ENCODE measurements at places on chromosomes 2 and 18.

- no peak for DNase-seq
These were observed 310.4 kb downstream of the LRRTM1 start for GRCh38 chr2:79994161-79994560.

DNA sequence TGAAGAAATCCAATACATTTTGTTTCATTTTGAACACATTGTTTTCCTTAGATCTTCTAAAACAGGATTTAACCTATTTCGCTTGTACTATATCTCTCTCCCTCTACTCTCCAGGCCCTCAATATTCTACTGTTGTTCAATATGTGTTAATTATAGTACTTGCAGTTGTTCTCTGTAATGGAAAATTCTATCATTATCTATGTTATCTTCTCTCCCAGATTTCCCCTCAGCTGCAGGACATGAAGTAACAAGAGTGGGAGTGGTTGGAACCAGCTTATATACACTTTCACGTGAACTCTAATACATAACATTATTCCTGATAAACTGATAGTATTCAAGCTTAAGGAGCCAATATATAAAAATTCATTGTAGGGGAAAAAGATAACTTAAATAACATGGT, 7.0 kb upstream of the STRN start:
- DNase-seq, result no peak

- no peak for DNase-seq
These were observed 1.5 kb upstream of the NR4A2 start for GRCh38 chr2:156333951-156334495.

DNA sequence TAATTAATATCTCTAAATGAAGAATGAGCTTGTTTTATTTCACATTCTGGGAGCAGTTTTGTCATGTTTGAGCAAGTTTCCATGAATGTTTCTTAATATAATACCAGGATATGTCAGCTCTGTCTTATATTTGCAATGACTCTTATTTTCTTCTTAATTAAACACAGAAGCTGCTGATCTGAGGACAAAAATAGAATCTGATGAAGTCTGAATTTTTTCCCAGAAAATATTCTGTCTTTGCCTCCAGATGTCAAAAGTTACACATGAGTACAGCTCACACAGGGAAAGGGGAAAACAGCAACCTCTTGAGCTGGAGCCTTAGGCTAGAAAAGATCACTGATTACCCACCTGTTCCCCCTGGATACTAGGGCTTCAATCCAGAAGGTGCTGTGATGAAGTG, 606.6 kb upstream of the SYT4 start:
- no peak for DNase-seq

DNA sequence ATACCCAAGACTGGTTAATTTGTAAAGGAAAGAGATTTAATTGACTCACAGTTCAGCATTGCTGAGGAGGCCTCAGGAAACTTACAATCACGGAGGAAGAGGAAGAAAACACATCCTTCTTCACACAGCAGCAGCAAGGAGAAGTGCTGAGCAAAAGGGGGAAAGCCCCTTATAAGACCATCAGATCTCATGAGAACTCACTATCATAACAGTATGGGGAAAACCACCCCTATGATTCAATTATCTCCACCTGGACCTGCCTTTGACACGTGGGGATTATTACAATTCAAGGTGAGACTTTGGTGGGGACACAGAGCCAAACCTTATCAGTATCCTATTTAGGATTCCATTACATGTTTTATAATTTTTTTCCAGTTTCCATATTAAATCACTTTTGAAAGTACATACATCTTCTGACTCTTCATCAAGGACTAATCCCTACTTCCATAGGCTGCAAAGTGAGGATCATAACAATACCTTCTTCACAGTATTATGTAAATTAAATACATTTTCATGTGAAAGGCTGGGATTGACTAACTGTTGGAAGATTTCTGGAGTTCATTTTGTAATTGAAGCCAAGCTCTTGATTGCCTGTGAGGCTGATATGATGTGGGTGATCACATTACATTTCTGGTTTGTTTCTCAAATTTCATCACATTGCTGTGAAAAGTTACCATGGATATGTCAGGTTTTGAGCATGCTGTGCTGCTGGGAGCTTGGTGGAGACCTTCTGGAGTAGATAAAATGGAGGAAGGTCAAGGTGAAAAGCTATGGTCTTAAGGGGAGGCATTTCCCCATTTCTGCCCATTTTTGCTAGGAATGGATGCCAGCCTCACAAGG, 31.7 kb upstream of the CERS6 start:
- no peak for DNase-seq

- DNase-seq, result no peak
These were observed 132.0 kb downstream of the INHBB start for GRCh38 chr2:120477831-120478481.

- DNase-seq, result no peak
These were observed 2.1 kb upstream of the RFTN2 start for GRCh38 chr2:197677483-197677882.

GRCh38 chr2:71843391-71843850, 304.2 kb downstream of the CYP26B1 start:
- no peak for DNase-seq

DNA sequence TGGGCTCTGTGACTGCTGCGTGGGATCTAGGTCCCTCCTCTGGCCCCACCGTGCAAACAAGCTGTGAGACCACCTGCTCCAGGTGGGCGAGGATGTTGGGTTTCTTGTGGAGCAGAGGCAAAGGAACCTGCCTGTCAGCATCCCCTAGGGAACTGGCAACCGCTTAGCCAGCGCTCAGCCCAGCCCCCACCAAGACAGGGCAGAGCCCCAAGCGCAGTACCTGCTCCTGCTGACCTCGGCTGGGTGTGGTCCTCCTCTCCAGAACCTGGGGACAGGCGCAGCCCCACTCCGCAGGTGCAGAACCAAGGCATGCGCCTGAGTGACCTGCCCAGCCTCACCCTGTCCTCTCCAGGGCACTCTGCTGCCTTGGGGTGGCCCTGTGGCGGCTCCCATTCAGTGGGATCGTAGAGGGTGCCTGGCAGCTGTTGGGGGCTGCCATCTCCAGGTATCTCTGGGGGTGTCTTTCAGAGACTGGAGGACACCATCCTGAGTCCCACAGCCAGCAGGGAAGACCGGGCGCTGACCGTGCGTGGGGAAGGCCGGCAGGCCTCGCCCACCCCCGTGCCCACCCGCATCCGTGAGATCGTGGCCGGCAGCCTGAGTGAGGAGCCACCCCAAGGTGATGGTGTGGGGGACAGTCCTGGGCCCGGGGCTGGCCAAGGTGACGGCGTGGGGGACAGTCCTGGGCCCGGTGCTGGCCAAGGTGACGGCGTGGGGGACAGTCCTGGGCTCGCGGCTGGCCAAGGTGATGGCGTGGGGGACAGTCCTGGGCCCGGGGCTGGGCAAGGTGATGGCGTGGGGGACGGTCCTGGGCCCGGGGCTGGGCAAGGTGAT, 12.3 kb downstream of the CROCC2 start:
- DNase-seq, result no peak

DNA sequence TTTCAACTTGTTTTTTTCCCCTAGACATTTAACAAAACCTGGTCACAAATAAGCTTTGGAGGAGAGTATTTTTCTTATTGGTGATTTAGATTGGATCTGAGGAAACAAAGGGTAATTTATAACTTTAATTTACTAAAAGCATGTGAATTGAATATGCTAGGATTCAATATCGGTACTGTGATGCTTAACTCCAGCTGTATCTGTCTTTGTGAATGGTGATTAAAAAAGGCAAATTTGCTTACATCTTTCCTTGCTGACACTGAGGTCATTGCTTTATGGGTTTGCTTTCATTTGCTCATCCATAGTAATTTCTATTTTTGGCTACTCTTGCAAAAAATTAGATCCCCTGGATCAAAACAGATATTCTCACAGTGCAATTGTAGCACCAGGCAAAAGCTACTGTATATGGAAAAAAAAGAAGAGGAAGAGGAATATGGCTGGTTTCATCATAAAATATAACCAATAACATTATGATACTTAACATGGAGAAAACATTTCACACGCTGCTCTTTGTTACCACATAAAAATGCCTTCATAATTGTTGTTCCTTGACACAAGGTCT, 832.0 kb upstream of the ZEB2 start:
- no peak for DNase-seq

DNA sequence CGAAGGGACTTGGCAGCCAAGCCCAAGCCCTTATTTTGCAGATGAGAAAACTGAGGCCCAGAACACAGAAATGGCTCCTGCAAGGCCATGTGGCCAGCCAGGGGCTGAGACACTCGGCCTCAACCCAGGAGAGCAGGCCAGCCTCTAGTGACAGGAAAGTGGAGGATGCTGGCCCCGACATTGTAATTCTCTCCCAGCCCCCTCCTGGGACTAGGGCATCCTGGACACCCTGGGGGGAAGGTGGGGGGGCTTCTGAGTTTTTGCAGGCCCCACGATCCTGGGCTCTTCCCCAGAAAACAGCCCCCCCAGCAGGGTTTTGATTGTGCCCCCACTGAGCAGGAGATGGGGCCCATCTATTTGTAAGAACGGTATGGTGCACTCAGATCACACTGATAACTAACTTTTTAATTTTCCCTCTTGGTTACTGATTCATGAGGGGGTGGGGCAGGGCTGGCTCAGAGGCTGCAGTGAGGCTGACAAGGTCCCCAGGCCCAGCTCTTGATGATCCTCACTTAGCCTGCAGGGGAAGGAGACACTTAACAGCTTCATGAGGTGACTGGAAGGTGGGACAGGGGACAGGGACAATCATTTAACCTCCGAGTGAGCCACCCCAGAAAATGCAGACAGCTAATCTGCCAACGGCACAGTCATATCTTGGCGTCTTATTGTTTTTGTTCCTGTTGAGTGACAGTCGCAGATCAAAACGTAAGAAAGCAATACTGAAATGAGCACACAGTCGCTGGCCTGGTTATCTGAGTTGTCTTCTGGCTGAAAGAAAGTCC, 18.9 kb downstream of the SMAD7 start:
- no peak for DNase-seq

DNA sequence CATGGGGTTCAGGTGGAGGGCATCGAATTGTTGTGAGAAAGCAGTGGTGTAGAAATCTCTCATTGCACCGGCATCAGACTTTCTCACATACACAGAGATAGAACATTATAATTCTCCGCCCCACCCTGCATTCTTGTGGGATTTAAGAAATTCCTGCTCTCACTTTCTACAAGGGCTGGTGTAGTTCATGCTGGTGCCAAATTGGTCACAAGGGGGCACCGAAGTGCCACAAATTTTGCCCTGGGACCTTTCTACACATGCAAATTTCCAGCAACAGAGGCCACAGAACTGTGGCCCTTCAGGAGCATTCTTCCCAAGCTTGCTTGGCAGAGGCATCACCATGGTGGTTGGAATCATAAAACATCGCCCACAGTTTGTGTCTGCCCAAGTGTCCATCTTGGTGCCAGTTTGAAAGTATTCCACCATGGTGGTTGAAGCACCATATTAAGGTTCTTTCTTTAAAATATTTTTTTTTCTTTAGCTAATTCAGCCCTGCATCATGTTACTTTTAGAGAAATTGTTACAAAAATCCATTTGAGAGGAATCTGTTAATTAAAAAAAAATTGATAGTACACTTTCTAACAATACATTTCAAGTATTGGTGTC, 521.2 kb upstream of the FANCL start:
- peak; percentile 38 for DNase-seq

DNA sequence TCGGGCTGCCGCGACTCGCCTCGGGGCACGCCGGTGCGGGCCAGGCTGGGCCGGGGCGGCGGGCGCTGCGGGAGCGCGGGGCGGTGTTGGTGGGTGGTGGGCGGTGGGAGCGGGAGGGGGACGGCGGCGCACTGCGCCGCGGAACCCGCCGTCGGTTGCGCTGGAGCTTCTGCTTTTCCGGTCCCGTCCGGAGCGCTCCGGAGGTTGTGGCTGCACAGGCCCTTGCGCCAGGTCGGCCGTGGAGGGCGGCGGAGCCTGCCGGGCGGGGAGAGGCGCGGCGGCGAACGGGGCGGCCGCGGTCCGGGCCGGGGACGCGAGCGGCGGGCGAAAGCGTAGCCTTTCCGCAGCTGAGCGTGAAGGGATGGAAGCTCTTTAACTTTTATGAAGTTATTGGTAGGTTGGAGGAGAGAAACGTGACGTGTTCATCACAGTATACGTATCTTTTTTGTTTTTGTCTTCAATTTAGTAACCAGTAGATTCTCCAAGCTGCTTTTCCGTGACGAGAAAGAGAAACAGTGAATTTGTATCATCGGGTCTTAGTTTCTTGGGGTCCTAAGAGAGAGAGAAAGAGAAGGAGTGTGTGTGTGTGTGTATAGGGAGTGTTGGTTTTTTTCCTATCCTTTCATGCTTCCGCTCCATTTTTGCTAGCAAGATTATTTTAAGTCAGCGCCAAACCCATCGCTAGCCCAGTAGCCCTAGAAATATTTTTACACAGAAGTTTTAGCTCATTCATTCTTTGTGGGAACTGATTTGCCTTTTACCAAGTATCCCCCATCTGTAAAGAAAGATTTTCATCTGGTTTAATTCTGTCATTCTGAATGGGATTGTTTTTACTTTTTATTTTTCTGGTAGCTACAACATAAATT, 535 bp downstream of the ATG4B start:
- no peak for DNase-seq

GRCh38 chr2:36597003-36597531, 901 bp downstream of the FEZ2 start:
- no peak for DNase-seq

DNA sequence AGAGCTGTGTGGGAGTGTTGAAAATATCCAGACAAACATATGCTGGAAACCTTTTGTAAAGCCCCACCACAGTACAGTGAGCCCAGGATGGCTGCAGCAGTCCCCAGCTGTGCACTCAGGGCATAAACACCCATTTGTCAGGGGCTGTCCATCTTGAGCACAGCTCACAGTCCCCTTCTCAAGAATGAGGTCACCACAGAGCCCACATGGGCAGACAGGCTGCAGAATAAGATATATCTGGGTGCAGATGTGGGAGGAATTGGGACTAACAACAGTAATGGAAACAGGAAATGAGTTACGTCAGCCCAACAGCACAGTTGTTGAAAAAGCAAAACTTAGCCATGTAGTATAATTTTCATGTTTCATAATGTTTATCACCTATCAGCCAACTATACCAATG, 219.6 kb downstream of the ETAA1 start:
- DNase-seq, result no peak

DNA sequence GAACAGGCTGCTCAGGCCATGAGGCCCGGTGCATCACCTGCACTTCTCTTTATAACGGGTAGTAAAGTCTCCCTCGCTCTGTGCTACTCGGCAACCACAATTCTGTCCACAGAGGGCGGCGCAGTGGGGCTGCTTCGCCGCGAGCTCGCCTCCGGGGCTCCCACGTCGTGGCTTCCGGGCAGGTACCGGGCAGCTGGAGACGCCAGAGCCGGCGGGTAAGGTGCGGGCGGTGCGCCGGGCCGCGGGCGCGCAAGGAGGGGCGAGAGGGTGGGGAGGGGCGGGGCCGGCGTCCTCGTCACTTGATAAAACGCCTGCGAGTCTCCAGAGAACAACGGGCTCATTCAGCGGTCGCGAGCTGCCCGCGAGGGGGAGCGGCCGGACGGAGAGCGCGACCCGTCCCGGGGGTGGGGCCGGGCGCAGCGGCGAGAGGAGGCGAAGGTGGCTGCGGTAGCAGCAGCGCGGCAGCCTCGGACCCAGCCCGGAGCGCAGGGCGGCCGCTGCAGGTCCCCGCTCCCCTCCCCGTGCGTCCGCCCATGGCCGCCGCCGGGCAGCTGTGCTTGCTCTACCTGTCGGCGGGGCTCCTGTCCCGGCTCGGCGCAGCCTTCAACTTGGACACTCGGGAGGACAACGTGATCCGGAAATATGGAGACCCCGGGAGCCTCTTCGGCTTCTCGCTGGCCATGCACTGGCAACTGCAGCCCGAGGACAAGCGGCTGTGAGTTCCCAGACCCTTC, at the start of gene ITGA6:
Gene ITGA6, plus strand, starts transcription at position 331 of the 734 bp plus-strand sequence.
- DNase-seq, result peak; percentile 42

Data from T1000 (cell line).